Renal cortical epithelial cell (primary cell): ENCODE measurements at places on chromosomes 6 and 20.
A peak's percentile ranks its signal among the peaks of the same experiment; 100 is the strongest.

DNA sequence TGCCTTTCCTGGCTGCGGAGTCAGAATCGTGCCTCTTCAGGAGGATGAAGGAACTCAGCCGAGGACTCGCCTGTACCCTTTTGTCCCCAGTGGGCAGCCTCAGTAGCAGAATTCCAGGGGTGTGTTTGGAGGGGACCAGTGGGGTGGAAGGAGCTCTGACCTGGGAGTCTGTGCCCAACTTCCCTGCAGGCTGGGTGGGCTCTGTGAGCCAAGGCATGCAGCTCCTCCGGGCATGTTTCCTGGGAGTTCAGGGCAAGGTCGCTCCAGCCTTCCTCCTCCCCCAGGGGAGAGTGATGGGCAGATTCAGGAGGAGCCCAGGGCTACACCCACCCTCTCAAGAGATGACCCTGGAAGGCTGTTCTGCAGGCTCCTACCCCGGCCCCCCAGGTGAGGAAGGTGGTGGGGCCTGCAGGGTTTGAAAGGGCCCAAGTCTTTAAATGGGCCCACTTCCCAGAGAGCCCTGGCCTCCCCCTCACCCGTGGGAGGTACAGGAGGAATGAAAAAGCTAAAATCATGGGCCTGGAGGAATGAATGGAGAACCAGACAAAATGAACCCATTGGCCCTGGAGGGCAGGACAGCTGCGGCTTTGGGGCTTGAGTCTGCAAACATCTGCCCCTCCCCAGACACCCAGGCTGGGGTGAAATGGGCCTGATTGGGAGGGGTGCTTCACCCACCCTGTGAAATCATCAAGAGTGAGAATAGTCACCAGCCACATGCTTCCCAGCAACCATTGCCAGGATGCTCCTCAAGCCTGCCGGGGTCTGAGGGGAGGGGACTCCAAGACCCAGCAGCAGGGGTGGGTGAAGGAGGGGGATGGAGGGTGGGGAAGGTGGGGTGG lies 77.6 kb upstream of the PMEPA1 start:
- no peak for DNase-seq

GRCh38 chr6:18656506-18656905 lies 269.4 kb downstream of the RNF144B start:
- DNase-seq, result no peak

DNA sequence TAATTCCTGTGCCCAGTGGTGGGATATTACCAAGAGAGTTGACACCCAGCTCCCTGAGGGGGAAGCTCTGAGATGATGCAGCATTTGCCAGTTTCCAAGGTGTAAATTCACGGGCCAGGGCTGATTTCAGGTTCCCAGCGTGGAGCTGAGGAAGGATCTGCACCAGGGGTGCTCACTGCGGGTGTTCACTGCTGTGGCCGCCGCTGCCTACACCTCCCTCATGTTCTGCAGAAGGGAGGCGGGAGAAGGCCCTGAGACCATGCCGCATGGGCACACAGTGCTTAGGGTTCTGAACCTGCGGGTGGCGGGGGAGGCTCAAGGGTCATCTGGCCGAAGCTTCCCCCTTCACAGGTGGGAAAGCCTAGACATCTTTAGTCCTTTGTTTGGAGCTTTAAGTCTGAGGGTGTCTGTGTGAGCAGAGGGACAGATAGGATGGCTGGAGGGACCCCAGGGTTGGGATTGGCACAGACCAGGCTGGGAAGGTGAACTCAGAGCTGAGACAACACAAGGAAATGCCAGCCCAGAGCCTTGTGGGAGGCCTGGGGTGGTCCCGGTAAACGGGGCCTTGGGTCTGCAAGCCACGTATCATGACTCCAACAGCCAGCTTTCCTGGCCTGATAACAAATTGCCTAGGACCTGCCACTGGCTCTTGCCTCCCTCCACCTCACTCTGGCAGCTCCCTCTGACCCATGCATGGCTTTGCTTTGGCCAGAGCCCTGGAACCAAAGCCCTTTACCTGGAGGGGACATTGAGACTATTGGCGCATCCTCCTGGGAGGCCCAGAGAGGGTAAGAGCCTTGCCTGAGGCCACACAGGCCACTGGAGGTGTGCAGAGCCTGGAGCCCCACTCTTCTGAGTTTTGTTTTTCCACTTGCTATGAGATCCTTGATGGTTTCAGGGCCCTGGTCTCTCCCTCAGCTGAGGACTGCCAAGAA lies 40.4 kb downstream of the SYNJ2 start:
- DNase-seq, result no peak

DNA sequence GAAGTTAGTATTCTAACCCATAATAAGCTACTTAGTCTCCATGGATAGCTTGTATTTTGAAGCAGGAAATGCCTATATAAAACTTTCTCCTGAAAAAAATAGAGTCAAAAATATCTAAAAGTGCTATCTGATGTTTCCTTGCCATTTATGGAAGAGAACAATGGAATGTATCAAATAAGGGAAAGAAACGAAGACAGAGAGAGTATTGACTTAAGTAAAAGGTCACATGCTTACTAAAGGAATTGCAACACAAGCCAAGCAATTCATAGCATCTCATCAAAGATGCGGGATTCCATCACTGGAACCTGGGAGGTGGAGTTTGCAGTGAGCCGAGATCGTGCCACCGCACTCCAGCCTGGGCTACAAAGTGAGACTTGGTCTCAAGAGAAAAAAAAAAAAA lies 112.9 kb upstream of the DTNBP1 start:
- peak; percentile 46 for DNase-seq

DNA sequence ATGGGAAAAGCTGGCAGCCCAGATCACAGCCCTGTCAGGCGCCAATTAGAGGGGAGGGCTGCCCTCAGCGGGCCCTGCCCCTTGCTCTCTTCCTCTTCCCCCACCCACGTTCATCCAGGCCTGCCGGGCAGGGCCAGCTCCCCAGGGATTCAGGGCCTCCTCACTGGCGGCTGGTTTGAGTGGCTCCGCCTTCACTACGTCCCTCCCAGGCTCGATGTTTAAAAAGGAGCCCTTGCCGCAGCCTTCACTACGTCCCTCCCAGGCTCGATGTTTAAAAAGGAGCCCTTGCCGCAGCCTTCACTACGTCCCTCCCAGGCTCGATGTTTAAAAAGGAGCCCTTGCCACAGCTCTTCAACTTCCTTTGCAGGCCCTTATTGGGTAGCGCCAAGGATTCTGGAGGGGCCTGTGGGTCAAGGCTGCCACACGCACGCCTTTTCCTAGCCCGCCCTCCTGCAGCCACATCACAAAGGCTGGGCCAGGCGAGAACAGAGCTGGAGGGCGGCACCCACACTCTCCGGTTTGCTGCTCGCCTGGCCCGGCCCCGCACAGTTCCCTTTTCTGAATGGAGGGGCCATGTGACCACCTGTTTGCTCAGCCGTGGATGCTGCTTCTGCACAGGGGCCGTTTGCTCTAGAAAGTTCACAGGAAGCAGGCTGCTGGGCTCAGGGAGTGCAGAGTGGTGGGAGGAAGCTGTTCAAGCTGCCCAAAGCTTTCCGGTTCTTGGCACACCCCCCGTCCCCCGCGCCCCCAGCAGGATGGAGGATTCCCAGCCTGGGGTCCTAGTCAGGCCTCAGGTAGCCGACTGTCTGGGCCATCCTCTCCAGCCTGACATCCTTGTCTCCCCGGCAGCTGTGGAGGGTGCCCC lies 1.6 kb downstream of the SLC17A9 start:
- DNase-seq, result peak; percentile 30

- peak; percentile 63 for DNase-seq
These were observed 420.1 kb downstream of the CDKAL1 start for GRCh38 chr6:20954315-20954714.

GRCh38 chr20:53345536-53346334 lies 247.9 kb downstream of the ZNF217 start:
- no peak for DNase-seq

DNA sequence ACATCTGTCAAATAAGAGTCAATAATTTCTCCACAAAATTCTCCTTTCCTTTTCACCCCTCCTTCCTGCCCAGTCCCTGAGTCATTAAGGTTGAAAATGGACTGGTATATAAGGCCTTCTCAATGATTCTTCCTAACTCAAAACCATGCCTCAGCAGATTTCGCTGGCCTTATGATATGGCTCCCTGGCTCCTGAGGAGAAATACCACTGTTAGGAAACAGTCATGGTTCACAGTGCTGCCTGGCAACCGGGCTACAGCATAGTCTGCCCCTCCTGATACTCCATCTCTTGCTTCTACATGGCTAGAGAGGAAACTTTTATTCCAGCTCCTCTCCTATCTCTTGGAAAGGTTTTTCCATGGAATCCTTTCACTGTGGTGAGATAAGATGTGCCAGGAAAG lies 4.7 kb downstream of the UBE2J1 start:
- DNase-seq, result peak; percentile 61

DNA sequence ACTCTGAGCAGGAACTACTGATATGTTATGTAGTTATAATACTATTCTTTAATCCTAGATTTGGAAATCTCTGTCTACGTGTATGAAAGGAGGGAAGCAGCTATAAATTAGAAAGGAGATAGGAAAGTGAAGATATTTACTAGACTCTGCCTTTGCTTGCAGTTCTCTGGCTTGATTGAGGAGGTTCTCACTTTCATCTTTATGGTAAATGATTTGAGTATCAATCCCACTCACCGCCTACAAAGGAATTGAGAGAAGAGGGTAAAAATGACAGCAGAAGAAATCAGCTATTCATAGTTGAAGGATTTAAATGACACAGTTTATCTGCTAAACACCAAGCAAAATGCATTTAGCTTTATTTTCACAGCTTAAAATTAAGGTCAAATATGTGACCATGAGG lies 67.3 kb downstream of the FAM229B start:
- no peak for DNase-seq

DNA sequence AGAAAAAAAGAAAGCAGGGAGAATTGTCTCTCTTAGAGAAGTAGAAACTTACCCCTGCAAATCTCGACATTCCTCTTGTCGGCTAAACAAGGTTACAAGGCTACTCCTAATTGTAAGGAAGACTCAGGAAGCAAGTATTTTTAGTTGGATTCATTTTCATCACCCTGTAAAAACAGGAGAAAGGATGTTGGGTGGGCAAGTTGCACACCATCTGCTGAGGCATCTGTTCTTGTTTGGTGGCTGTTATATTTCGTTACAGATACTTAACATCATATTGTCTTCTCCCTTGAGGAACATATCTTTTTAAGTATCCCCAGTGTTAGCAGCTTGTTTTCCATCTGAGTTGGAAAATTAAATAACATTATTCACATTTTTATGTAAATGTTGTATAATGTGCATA lies 187.5 kb downstream of the PLCB4 start:
- DNase-seq, result no peak

GRCh38 chr6:2148748-2149147 lies 96.7 kb downstream of the GMDS start:
- DNase-seq, result no peak

DNA sequence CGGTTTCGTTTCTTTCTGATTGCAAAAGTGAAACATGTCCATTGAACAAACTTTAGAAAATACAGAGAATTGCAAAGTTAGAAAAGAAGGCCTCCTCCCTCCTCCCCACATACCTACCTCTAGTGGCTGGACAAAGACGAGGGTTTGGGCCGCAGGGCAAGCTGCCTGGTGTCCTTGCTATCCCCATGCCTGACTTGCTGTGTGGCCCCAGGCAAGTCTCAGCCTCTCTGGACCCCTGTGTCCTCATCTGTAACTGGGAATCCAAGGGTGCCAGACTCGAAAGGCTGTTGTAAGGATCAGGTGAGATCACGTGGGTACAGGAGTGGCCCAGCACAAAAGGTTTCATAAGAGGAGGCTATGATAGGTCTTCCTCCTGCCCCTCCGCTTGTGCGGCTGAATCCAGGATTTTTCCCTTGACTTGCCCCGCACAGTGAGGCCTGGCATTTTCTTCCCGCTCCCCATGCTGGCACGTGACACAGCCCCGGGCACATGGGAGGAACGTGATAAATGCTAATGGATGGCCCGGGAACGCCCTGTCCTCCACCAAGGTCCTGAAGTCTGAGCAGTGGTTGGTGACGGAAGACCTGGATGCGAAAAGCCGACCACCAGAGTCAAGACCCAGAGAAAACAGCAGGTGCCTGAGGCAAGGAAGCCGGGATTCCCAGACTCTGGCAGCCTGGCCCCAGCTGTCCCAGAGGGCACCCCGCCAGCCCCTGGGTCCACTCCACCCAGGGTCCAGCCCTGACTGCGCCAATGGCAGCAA lies 55.8 kb downstream of the UBE2V1 start:
- DNase-seq, result no peak

- no peak for DNase-seq
These were observed 32.7 kb downstream of the SERPINB6 start for GRCh38 chr6:2938632-2939083.

DNA sequence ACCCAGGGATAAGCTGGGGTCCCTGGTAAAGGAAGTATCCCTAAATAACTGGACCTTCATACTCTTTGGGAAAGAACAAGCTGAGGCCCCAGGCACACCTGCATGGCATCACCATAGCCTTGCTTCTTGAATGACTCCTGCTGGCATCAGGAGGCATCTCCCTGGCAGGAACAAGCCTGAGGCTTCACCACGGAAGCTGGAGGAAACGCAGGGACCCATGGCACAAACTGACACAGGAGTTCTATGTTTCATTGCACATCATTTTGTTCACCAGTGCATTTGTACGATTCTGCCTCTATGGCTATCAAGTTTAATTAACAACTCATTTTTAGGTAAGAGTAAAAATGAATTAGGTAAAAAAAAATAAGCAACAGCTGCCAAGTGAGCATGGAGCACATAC lies 619 bp upstream of the PDE7B start:
- peak; percentile 42 for DNase-seq

DNA sequence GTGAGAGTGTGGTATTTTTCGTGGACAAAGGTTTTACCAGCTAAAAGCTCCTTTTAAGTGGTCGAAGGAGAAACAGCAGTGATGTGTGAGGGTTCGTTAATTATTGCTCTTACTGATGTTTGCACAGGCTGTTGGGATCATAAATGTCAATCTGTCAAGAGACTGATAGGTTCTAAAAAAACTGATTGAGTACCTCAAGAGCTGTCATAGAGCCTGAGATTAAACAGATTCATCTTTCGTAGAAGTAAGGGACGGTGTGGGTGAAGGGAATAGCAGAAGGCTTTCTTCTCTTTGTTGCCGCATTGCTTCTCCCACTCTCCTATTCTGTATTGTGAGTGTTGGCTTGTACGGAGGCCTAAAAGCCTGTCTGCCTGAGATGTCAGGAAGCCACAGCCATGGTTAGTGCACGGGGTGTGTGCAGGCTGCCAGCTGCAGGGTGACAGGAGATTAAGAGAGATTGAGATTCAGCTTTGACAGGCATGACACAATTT lies 291.0 kb downstream of the ZFAND3 start:
- no peak for DNase-seq

GRCh38 chr6:164108869-164109769 lies 694.6 kb downstream of the QKI start:
- no peak for DNase-seq

GRCh38 chr6:139262519-139263300 lies 29.1 kb downstream of the TXLNB start:
- DNase-seq, result peak; percentile 6

GRCh38 chr6:88177961-88178464 lies 11.9 kb upstream of the CNR1 start:
- DNase-seq, result peak; percentile 80

DNA sequence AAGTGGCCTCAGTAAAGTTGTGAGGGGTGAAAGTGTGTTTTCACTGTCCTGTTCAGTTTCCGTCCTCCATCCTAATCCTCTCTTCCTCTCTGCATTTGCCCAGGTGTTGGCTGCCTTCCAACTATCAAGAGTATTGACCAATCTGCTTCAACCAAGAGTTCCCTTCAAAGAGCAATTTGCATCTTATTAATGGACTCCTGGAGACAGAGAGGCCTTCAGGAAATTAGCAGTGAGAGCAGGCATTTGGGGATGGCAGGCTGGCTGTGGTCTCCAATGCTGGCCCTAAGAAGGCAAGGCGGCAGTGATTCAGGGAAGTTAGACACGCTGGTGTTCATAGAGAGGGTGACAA lies 77.2 kb downstream of the GPR6 start:
- peak; percentile 13 for DNase-seq
